ENCODE measurements at places on chromosomes 11 and 22.
A peak's percentile ranks its signal among the peaks of the same experiment; 100 is the strongest.

GRCh38 chr11:92227230-92227814, 2.7 kb downstream of the FAT3 start:
- peak; percentile 12 for DNase-seq

GRCh38 chr11:73800276-73800806, 12.7 kb downstream of the MRPL48 start:
- DNase-seq: no peak

DNA sequence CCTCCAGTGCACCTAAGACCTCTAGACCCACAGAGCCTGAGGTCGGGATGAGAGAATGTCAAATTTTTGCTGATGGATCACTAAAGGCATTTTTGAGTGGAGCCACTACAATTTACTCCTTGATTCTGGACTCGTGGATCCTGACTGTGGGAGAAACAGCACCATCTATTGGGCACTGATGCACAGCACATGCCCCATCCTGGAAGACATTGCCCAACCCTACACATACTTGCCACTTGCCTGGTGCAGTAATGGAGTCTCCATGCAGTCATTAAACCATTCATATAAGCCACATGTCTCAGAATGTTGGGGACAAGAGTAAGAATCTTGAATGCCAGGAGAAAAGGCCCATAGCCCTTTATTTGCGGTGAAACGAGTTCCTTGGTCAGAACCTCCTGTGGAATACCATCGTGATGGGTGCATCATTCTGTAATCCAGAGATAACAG, 103.9 kb downstream of the GGTLC2 start:
- DNase-seq: peak; percentile 19

DNA sequence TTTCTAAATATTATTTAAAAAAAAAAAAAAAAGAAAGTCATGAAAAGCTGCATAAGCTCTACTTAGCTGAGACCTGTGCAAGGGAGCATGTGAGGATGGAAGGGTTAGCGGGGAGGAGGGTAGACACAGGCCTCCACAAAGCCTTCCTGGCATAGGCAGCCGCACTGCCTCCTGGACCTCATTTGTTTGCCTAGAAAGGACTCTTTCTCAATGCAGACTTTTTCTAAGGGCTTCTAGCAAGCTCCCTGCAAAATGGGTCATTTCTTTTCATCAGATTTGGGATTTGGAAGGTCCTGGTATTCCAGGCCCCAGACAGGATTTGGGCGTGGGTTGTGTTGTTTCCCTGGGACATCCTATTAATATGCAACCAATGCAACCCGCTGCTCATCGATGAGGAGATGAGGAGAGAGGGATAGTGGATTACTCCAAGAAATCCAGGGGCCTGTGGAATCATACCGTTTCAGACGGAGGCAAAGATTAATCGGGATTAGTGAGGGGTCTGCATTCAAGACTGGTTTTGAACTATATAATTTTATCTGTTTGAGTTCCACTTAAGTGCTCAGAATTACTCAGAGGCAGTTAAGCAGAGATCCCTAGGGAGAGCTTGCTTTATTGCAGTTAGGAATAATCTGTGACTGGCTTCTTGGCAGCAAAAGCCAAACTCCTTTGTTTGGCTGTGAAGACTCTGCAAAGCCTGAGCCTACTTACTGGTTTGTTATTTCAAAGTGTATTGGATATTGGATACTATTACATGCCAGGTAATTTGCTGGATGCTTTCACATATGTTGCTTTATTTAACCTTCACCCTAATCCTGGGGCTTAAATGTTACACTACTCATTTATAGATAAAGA, 106.9 kb upstream of the NAV2 start:
- DNase-seq: no peak

DNA sequence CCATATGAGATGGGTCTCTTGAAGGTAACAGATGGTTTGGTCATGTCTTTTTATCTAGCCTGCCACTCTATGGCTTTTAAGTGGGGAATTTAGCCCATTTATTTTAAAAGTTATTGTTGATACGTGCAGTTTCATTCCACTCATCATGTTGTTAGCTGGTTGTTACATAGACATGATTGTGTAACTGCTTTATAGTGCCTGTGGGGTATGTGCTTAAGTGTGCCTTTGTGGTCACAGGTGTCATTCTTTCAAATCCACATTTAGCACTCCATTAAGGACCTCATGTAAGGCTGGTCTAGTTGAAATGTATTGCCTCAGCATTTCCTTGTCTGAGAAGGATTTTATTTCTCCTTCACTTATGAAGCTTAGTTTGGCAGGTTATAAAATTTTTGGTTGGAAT, 263.8 kb upstream of the LUZP2 start:
- no peak for DNase-seq

- DNase-seq: no peak
Measured at GRCh38 chr22:39422101-39422500, 22.5 kb downstream of the TAB1 start.

- DNase-seq: no peak
Measured at GRCh38 chr11:112374486-112375140, 114.0 kb upstream of the PLET1 start.

DNA sequence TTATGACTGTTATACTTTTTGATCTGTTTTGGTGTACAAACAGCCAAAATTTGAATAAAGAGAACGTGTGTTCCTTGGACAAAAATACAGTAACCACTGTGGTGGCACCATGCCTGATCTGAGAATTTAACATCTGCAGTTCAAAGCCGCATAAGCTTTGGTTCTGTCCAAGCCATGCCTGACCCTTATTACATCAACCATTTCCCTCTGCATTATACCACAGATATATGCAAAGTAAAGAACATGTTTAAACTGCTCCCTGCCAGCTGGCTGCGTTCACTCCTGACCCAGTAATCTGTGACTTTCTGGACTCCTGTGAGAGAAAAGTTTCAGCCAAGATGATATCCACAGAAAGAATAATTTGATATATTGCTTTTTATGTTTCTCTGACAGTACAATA, 890.5 kb upstream of the ANO3 start:
- peak; percentile 46 for DNase-seq

- peak; percentile 35 for DNase-seq
Measured at GRCh38 chr11:89529626-89530380, 38.6 kb upstream of the NOX4 start.

- DNase-seq: no peak
Measured at GRCh38 chr22:44752285-44753188, at the start of gene ARHGAP8. Gene ARHGAP8, plus strand, starts transcription at chr22:44752575. Its CDS starts 33,953 bp downstream, at chr22:44786528.

DNA sequence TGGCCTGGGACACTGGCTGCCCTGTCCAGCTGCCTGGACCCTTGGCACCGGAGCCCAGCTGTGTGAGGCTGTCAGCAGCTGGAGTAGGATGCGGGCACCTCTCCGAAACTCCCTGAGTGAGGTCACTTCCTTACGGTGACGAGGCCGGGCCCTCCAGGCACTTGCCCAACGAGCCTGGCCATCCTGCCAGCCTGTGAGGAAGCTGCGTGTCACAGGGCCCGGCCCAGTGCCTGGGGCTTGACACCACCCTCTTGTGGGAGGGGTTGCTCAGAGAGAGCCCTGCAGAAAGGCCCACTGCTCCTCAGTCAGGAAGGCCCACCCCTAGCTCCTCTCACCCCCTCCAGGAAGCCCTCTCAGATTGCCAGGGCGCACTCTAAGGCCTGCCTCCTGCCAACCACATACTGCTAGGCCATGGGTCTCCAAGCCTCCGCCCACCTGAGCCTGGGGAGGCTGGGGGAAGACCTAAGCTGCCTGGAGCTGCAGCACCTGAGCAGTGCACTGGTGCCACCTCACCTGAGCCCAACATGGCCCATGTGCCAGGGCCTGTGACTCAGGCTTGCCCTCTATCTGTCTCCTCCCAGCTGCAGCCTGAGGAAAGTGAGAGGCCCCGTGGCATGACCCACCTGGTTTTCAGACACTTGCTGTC, 4.3 kb upstream of the PHLDA2 start:
- DNase-seq: no peak

DNA sequence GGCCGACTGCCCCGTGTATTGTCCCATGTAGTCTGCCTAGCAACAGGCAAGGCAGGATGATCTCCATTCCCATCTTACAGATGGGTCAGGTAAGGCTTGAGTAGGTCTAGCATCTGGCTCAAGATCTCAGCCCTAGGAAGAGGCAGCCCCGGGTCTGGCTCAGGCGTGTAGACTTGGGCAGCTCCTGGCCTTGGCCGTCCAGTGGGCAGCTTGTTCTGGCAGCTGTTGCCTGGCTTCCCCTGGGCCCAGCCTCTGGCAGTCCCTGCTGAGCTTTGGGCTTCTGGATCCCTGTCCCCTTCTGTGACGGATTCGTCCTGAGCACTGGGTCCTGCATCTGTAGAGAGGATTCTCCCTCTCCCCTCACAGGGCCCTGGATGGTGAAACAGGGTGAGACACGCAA, 72.4 kb downstream of the MPPED1 start:
- no peak for DNase-seq

DNA sequence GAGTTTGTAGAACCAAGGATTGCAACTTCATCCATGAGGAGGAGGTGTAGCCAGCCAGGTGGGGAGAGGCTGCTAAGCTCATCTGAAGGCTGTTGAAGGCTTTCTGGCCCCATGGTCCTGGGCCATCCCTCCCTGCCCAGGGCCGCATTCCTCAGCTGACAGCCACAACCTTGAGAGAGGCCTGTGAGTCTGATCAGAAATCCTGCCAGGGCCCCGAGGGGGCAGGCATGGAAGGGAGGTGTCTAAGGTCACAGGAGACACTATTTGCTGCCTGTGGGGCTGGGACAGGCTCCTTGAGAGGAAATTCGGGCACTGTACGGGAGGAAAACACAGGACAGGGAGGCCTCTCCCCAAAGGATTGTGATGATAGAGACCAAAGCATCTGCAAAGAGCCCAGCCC, 88.1 kb upstream of the IGLL5 start:
- DNase-seq: no peak

- DNase-seq: no peak
Measured at GRCh38 chr11:111035746-111036145, 209.8 kb upstream of the POU2AF2 start.

DNA sequence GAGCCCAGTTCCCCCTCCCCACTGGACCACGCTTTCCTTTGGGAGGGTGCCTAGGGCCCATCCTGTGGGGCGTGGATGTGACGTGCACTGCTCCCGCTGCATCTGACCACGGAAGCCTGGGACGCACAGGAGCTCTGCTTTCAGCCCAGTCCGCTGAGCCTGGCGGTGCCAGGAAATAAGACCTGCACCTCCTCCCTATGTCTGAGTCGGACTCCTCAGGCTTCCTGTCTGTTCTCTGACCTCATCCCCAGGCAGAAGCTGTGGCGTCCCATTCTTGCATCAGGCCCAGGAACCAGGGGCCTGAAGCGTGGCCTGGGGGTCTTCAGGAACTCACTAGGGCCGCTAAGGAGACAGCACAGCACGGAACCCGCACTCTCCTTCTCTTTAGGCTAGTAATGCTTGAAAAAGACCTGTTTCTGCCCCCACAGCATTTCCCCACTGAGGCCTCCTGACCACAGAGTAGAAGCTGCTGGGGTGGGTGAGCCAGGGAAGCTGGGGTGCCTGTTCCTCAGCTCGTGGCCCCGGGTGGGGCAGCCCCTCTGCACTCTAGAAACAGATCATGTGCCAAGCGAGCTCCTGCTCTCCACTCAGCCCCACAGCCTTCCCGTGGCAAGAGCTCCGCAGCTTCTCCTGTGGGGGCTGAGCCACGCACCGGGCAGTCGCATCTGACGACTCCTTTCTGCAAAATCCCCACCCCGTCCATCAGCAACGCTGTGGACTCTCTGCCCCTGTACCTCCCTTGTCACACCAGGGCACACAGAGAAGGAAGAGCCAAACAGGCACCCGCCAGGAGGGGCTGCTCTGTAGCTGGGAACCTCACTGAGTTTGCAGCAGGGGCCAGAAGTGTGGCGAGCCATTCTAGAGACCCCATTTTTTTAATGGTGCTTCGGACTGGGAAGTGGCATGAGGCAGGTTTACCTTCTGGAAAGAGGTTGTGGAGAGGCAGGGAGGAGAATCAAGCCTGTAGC, 22.6 kb downstream of the MOV10L1 start:
- DNase-seq: no peak

DNA sequence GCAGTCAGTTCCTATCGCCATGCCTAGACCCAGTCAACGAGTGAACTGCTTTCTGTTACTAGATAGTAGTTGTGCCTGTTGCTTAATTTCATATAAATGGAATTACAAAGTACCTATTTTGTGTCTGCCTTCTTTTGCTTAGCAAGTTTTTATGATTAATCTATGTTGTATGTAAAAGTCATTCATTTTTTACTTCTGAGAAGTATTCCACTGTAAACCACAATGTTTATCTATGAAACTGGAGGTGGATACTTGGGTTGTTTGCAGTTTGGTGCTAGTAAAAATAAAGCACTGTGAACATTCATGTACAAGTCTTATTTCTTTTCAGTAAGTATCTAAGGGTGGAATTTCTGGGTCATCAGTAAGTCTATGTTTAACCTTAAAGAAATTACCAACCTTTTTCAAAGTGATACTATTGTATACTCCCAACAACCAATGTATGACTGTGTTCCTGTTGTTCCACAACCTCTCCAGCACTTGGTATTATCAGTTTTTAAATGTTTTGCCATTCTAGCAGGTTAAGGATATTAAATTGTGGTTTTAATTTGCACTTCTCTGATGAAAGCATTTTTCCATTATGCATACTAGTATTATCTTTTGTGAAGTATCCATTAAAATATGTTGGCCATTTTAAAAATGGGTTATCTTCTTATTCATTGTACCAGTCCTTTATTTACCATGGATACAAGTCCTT, 68.2 kb downstream of the DNAJC24 start:
- no peak for DNase-seq

- DNase-seq: no peak
Measured at GRCh38 chr11:84270466-84270865, 984.3 kb upstream of the CCDC90B start.

DNA sequence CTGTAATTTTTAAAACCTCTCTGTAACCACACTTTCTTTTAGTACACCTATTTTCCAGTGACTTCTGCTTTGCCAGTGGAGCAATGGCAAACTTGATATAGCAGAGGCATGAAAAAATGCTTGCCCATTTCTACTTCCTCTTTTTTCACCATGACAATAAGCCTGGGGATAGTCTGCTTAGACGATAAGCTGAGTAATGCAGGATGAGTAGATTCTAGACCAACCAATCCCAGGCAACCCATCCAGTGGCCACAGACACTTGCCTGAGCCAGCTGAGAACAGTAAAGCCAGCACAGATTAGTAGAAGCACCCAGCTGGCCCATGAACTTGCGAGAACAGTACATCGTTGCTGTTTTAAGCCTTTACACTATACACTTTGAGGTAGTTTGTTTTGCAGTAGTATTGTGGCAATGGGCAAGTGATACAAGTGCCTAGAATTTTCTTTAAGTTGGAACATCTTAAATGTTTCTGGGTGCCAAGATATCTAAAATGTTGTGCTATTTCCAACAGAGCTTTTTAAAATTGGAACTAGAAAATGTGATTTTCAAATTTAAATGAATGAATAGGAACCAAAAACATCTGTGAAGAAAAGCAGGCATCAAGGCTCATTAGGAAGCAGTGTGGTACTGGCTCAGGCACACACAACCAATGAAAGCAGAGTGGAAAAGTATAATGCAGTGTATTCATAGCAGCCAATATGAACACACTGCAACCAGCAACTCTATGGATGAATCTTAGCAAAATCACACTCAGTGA, 37.7 kb downstream of the DDI1 start:
- DNase-seq: no peak

GRCh38 chr22:28398355-28398754, 281.3 kb downstream of the TTC28 start:
- DNase-seq: no peak

DNA sequence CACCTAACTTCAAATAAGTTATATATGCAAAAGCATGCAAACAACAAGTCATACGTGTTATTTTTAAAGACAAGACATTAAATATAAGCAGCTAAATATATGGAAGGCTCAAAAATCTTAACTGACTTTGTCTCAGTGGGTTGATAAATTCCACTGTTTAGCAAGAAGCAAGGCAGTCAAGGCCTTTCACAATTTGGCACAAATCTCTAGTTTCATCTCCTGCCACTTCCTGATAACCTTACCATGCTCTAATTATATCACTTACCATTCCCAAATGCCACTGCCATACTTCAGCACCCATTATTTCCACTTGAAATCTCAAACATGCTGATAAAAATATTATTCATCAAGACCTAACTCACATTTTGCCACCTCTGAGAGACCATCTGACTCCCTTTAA, 24.8 kb downstream of the DCUN1D5 start:
- DNase-seq: no peak
